ENCODE measurements at places on chromosomes 3 and 15.

DNA sequence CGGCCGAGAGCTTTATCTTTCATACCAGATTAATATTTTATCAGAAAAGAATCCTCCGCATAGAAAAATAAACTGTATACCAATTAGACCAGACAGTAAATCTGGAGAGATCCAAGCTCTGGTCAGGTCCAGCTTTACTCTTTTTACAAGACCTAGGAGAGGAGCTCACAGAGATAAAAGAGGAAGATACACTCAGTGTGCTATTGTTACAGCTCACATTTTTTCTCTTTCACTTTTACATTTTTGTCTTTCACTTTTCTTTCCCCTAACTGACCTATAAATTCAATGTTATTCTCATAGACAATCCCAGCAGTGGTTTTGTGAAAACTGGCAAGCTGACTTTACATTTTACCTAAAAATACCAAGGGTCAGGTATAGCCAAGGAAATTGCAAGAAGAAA is 55.8 kb downstream of the GUCA1C start:
- no peak for DNase-seq

- DNase-seq, result no peak
These were observed 112.9 kb downstream of the AKAP13 start for GRCh38 chr15:85493260-85493659.

DNA sequence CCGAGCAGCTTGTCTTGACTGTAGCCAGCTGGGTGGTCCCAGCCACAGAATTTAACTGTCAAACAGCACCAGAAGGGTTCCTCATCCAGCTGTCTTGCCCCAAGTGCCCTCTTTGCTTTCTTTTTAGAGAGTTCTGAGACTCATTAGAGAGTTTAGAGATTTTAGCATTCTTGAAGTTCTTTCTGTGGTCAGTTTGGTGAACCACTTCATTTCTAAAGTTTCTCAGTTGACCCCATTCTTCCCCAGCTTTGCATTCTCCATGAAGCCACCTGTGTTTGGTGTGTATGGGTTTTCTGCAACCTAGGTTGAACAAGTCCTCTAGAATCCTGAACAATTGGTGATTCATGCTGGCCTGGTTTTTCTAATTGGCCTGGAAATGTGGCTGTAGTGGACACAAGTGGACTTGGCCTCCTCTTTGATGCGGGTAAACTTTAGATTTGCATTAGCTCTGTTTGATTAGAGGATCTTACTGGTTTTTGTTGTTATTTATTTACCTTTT is 33.7 kb downstream of the FLNB start:
- no peak for DNase-seq

DNA sequence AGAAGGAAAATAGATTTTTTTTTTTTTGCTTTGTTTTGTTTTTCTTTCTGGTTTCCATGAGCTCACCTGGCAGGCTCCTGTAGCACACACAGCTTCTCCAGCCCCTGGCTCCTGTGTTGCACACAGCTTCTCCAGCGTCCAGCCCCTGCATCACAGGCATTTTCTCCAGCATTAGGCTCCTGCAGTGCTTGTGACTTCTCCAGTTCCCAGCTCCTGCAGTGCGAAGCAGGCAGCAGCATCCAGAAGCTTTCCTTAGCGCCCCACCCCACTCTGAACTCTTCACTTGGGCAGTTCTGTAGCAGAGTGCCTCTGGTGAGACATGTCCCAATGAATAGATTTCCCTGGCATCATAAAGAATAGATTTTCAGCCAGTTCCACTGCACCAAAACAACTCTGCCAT is 5.5 kb upstream of the CCDC39 start:
- no peak for DNase-seq

All from NCI-H1105 (cell line).